ENCODE measurements at places on chromosomes 2 and 18.

DNA sequence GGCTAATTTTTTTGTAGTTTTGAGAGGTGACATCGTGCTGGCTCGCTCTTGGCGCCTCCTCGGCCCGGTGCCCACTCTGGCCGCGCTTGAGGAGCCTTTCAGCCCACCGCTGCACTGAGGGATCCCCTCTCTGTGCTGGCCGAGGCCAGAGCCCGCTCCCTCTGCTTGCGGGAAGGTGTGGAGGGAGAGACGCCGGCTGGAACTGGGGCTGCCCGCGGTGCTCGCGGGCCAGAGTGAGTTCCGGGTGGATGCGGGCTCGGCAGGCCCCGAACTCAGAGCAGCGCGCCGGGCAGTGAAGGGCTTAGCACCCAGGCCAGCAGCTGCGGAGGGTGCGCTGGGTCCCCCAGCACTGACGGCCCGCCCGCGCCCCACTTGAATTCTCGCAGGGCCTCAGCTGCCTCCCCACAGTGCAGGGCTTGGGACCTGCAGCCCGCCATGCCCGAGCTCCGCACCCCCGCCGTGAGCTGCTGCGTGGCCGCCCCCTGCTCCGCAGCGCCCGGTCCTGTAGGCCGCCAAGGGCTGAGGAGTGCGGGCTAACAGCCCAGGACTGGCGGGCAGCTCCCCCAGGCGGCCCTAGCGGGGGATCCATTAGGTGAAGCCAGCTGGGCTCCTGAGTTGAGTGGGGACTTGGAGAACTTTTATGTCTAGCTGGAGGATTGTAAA lies 113.2 kb upstream of the ZSWIM2 start:
- no peak for DNase-seq

- DNase-seq = no peak
These were observed 486 bp upstream of the GPR39 start for GRCh38 chr2:132415915-132416722.

- DNase-seq = no peak
These were observed 68.8 kb downstream of the CLHC1 start for GRCh38 chr2:55163274-55163721.

DNA sequence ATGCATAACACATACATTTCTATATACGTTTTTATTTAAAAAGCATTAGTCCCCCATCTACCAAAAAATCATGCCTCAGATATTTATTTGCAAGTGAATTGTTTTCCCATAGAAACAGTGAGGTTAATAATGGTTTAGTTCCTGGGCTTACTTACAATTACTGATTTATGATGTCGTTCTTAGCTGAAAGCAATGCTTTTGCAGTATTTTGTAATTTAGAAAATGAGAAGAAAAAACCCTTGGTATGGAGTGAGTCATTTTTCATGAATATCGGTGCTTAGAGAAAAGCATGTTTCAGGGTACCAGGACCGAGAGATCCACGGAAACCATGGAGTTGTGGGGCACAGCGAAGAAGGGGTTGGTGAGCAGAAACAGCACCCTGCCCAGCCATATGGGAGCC lies 12.0 kb upstream of the CDK15 start:
- DNase-seq = no peak

GRCh38 chr2:24107-24506 lies 22.2 kb downstream of the FAM110C start:
- no peak for DNase-seq

Data from stimulated activated CD8-positive, alpha-beta memory T cell treated with anti-CD3 and anti-CD28 coated beads, Interleukin-2, amount 100 ng/mL, for 1 hour (primary cell).